Gastroesophageal sphincter (tissue), 4 donors: ENCODE measurements at places on chromosomes 7 and 10.

DNA sequence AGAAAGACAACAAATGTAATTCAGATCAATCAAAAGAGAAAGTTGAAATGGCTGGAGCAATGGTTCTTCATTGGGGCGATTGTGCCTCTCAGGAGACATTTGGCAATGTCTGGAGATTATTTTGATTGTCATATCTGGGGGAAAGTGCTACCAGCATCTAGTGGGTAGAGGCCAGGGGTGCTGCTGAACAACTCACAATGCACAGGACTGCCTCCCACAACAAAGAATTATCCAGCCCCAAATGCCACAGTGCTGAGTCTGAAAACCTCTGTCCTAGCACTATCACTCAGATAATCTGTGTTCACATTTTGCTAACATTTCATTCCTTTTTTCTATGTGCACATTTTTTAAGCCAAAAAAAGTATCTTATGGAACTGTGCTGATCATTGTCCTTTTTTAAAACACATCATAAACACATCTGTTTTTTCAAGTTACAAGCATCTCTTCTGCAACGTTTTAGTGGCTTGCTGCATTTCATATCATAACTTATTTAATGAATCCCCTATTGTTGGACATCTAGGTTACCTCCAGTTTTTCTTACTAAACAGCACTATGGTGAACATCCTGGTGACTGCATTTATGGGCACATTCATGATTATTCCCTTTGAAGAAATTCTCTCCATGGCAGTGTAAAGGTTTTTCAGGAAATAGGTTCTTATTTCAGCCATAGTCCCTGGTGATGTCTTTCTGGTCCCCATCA is 114.2 kb downstream of the C10orf105 start:
- ATAC-seq: no peak
- H3K4me1 ChIP-seq: peaks cover 14% of the 10 kb centered on the region
- H3K4me3 ChIP-seq: no peak overlapping the region
- no peak overlapping the region for H3K27ac ChIP-seq

DNA sequence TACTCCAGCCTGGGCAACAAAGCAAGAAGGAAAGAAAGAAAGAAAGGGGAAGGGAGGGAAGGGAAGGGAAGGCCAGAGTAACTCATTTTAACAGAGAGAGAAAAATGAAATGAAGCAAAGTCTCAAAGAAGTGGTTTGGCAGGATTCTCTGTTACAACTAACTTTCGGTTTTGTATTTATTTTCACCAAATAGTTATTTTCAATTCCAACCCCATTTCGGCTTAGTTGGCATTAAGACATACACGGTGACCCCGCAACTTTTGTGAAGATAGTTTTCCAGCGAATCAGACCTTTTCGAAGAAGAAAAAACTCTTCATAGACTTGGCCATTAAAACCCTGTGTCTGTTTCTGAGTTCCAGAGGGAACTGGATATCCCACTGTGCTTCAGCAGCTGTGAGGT is 45.2 kb upstream of the LYZL2 start:
- no peaks in the 10 kb centered on the region for H3K4me1 ChIP-seq
- no peak overlapping the region for H3K27ac ChIP-seq
- no peak for ATAC-seq
- H3K36me3 ChIP-seq: no peaks in the 10 kb centered on the region
- H3K4me3 ChIP-seq: no peak overlapping the region

- peak within 1 kb of the TSS; percentile 93 for H3K27ac ChIP-seq
- peaks cover under 1% of the 10 kb centered on the region for H3K36me3 ChIP-seq
- peak within 1 kb of the TSS; percentile 59 for H3K4me3 ChIP-seq
- H3K27me3 ChIP-seq: no peaks in the 10 kb centered on the region
- H3K4me1 ChIP-seq: peaks cover 10% of the 10 kb centered on the region
These were observed at the start of gene NT5C3A for GRCh38 chr7:33062023-33062781. TSS of gene NT5C3A (minus strand) at chr7:33062776. CDS start at chr7:33062705, 71 bp downstream.

DNA sequence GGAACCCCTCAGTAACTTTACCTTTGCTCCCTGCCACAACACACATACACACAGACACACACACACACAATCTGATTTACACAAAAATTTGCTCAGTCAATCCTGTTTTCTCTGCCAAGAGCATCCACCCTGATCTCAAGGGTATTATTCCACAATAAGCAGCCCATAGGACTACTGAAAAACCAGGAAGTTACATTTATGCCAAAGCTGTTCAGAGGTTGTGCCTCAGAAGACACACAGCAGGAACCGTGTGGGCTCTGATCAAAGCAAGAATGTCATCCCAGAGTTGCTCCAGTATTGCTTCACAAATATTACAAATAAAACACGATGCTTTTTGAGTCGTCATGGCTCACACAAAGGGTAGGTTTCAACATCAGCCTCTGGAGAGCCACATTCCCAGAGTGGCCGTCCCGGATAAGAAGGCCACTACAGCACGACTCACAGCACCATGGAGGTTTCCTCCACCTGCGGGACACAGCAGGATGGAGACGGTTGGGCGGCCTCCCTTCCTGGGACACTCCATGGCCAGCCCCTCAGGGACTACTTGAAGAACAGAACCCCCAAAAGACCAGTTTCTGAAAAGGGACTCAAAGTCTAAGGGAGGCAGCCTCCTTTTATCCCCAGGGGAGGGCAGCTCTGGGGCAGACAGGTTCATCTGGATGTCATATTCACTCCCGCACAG is 1.6 kb downstream of the AIFM2 start:
- peaks cover 31% of the 10 kb centered on the region for H3K4me1 ChIP-seq
- H3K36me3 ChIP-seq: peaks cover 8% of the 10 kb centered on the region
- peak; percentile 70 for ATAC-seq
- no peak overlapping the region for H3K4me3 ChIP-seq

GRCh38 chr10:121041499-121041898 is 190.3 kb downstream of the WDR11 start:
- H3K27me3 ChIP-seq: no peaks in the 10 kb centered on the region
- ATAC-seq: no peak
- H3K36me3 ChIP-seq: no peaks in the 10 kb centered on the region
- H3K4me1 ChIP-seq: peaks cover under 1% of the 10 kb centered on the region

GRCh38 chr10:108789336-108789735 is 1134.0 kb downstream of the XPNPEP1 start:
- no peak for ATAC-seq
- H3K27ac ChIP-seq: no peak overlapping the region
- H3K27me3 ChIP-seq: no peaks in the 10 kb centered on the region

DNA sequence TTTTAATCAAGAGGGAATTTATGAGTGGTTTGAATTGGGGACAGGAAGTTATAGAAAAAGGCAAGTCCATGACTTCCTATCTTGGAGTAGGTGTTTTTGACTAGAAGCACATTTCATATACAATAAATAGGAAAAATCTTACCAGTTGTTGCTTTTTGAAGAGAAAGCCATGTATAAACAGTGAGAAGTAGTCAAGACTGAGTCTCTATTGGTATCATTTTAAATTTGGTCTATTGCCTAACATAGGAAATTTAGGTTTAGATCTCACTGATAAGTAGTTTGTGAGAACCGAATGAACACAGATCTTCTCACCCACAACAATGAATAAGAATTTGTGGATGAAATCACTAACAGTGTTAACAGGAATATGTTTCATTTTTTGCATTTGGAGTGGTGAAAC is 387.2 kb downstream of the BBS9 start:
- no peaks in the 10 kb centered on the region for H3K36me3 ChIP-seq
- H3K4me3 ChIP-seq: no peak overlapping the region
- H3K27ac ChIP-seq: no peak overlapping the region
- no peak for ATAC-seq
- H3K27me3 ChIP-seq: no peaks in the 10 kb centered on the region

DNA sequence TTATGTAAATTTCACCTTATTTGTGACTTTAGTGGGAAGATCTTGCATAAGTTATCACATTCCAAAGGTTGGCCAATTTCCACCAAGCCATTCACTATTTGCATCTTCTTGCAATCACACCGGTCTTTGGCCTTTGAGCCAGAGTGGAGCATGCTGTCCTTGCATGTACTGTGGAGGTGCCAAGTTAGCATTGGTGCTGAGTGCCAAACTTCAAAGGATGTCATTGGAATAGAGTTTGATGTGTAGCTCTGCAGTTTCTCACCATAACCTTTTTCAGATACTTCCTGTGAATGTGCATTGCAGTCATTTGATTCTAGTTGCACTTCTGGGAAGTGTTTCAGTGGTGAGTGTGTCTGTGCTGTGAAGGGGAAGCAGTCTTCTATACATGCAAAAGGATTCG is 620.6 kb downstream of the SUGCT start:
- H3K27ac ChIP-seq: no peak overlapping the region
- no peaks in the 10 kb centered on the region for H3K36me3 ChIP-seq
- ATAC-seq: no peak
- H3K4me1 ChIP-seq: peaks cover 2% of the 10 kb centered on the region
- H3K27me3 ChIP-seq: no peaks in the 10 kb centered on the region

DNA sequence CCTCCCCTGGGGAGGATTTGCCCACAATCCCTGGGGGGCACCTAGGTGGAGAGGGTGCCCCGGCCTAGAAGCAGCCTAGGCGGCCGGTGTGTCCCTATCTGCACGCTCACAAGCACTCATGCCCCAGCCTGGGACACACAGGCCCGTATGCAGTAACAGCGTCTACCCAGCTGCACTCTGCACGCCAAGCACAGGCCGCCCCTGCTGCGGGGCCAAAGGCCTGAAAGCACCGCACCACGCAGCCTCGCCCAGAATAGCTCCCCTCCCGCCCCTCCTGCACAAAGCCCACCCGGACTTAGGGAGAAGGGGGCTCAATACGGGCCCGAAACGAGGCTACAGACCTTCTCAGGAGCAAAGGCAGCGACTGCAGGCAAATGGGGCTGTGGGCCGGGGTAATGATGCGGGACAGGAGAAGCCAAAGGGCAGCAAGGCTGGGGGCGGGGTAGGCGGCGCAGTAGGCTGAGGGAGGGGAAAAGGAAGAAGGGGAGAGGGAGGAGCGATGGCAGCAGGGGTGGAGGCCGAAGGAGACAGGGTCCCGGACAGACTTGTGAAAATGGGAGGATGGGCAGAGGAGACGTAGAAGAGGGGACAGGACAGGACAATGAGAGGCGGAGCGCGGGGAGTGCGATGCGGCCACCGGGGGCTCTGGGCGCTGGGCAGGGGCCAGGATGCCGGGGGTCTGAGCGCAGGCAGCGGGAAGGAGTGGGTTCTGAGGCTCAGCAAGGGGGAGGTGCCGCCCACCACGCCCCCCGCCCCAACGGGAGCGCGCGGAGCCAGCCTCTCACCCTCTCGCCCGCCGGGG is 544 bp downstream of the GPRIN2 start:
- H3K36me3 ChIP-seq: no peaks in the 10 kb centered on the region
- H3K4me3 ChIP-seq: peak overlapping the region; percentile 0
- ATAC-seq: no peak
- H3K27ac ChIP-seq: no peak overlapping the region
- H3K4me1 ChIP-seq: peaks cover 10% of the 10 kb centered on the region
- peaks cover 90% of the 10 kb centered on the region for H3K27me3 ChIP-seq

DNA sequence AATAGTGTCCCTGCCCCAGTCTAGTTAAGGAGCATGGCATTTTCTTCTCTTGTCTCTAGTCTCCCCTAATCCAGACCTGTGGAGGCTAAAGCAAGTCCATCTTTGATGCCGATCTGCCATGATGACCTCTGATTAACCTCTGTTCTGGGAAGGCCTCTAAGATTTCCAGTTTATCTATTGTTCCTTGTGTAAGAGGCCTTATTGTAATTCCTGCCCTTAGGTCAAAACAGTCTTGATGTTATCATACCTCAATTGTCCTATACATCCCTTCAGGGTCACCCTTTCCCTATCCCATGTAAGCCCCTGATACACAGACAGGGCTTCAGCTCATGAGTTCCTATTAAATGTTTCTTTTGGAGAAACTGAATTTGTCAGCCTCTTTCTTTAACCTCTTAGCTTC is 4.9 kb upstream of the ZMIZ2 start:
- no peak overlapping the region for H3K27ac ChIP-seq
- no peaks in the 10 kb centered on the region for H3K27me3 ChIP-seq
- no peaks in the 10 kb centered on the region for H3K36me3 ChIP-seq
- ATAC-seq: no peak

DNA sequence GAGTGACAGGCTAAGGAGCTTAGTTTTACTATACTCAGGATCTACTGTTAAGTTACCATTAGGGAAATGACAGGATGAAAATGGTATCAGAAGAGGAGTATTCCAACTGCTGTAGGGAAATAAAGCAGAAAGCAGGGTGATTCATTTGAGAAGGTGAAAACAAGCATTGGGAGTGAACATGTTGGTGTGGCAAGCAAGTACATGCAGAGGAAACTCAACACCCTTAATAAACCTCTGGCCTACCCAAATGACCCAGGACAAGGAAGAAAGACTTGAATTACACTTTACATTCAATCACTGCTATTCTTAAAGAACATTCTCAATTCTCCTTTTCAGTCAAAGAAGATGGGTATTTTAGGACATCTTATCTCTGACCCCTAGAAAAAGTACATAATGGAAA is 28.7 kb downstream of the ERLIN1 start:
- H3K27ac ChIP-seq: no peak overlapping the region
- peaks cover 68% of the 10 kb centered on the region for H3K36me3 ChIP-seq
- ATAC-seq: no peak
- no peak overlapping the region for H3K4me3 ChIP-seq

DNA sequence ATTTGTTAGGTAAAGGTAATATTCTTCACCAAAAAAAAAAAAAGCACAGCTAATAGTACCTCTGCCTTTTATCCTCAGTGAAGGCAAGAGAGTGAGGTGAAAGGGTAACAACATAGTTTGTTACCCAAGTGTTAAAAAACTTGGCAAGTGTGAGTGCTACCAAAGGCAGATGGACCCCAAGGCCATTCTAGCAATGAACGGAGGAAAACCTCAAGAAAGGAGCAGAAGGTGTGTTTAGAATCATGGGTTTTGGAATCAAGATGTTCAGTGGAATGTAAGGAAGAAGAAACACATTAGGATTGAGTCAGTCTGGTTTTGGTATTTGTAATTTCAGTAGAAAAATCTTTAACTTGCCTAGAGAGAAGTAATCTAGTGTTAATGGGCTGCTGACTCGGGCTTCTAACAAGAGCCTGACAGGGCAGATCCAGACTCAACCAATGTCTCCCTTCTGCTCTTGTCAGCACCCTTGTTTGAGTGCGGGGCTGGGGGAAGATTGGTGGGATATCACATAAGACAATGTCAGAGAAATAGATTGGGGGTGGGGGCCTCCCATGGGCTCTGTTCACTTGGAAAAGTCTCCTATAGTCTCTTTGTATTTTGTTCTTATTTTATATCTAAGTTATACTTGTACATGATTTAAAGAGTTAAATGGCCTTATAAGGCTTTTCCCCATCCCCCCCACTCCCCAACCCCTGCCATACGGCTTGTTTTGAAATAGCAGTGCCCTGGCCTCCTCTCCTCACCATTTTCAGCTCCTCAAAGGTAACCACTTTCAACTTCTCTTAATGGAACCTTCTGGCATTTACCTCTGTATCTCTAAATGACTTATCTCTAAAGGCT is 44.4 kb downstream of the SCD start:
- no peaks in the 10 kb centered on the region for H3K36me3 ChIP-seq
- no peak overlapping the region for H3K27ac ChIP-seq
- H3K4me1 ChIP-seq: no peaks in the 10 kb centered on the region
- H3K4me3 ChIP-seq: no peak overlapping the region
- H3K27me3 ChIP-seq: no peaks in the 10 kb centered on the region

- peaks cover 35% of the 10 kb centered on the region for H3K4me1 ChIP-seq
- no peaks in the 10 kb centered on the region for H3K36me3 ChIP-seq
- H3K27me3 ChIP-seq: no peaks in the 10 kb centered on the region
- no peak for ATAC-seq
These were observed 150.8 kb downstream of the ARID5B start for GRCh38 chr10:62052276-62052675.
